ENCODE measurements at places on chromosomes 2 and 18.

GRCh38 chr2:121018136-121019061, 266.6 kb downstream of the TFCP2L1 start:
- DNase-seq: no peak

- no peak for DNase-seq
These were observed 116.4 kb downstream of the NDUFA10 start for GRCh38 chr2:239908744-239909143.

GRCh38 chr2:23703583-23704385, 223.1 kb downstream of the ATAD2B start:
- DNase-seq: no peak

DNA sequence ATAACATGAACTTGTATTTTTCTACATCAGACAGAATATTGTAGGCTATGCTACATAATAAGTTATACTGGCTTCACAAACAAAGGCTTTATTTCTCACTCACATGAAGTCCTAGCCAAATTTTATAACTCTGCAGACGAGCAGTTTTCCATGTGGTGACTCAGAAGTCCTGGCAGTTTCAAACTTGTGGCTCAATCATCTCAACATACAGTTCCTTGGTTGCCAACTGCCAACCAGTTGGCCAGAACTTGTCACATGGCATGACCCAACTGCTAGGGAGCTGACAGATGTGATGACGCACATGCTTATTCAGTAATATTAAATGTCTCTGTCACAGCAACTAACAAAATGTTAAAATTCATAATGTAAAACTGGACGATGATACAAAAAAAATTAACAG, 63.8 kb upstream of the ZC3H15 start:
- no peak for DNase-seq

DNA sequence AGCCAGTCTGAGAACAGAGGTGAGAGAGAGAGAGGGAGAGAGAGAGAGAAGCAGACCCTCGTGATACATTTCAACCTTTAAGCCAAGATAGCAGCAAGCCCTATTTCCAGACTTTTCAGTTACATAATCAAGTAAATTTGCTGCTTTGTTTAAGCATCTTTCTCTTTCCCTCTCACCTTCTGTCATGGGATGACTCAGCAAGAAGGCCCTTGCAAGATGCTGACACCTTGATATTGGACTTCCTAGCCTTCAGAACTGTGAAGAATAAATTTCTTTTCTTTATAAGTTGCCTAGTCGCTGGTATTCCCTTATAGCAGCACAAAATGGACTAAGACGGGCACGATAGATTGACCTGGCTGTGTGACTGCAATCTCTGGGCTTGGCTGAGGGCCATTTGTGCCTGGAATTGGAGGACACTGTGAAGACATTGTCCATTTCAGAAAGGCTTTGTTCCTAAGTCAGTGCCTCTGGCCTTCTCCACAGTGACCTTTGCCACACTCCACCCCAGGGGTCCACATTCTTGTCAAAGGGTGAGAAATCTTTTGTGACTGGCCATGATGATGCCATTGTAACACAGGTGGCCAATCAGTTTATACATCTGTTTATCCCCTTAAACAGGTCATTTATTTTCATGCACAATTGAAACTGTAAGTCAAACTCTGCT, 51.3 kb upstream of the ITSN2 start:
- no peak for DNase-seq

DNA sequence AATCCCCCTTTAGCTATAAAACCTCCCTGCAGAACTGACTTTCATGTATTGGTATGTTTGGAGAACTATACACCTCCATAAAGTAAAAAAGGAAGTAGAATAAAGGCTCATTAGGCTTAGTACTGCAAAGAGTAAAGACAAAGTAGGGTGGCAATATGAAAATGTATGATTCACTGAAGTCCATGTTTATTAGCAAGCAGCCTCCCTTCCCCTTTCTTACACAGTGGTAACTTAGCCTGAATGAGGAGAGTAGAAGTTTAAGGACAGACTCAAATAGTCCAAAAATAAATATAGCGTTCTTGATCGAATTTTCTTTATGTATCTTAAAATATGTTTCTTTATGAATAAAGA, 1.5 kb downstream of the ZNF804A start:
- DNase-seq: no peak

DNA sequence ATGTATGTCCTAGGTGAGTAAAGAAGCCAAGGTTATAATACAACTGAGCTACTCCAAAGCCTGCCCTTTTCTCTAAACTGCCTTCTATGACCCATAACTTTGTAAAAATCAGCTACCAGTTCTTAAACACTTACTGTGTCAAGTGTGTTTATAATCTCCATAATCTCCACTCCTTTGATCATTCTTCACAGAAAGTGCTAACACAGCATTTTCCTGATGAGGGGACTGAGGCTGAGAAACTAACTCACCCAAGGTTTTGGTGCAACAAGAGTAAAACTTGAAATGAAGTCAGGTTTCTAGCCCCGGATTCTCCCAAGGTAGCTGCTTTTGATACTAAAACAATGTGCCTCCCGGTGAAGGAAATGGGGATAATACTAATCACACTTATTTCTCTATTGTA, 1.9 kb upstream of the C2orf49 start:
- DNase-seq: no peak

Measured in NK-92 treated with Interleukin-12 subunit alpha and Interleukin-12 subunit beta, amount 100 ng/mL, for 24 hours (cell line).